ENCODE measurements at places on chromosomes 5 and 9.

DNA sequence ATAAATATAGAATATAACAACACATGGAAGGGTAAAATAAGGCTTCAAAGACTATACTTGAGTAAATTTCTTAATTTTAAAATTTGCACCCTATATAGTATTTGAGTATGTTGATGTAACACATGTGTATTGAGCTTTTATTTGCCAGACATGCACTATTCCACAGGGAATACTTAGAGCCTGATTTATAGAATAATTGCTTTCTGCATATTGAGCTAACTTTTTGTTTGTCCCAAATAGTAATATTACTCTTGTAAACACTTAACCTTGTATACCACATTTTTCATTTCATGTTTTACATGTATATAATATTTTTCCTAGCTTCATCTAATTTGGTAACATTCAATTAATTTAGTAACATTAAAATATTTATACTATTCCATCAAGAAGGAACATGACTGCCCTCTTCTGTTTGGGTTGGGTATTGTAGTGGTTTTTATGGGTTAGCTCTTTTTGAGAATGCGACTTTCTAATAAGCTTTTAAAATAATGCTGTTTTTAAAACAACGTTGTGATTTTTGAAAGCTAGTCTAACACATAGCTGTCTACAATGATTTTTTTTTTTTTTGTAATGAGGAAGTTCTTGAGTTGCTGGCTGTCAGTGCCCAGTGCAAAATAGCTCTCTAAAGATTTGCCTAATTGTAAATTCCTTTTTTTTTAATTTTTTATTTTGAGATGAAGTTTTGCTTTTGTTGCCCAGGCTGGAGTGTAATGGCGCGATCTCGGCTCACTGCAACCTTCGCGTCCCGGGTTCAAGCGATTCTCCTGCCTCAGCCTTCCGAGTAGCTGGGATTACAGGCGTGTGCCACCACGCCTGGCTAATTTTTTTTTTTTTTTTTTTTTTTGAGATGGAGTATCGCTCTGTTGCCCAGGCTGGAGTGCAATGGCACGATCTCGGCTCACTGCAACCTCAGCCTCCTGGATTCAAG lies 4.8 kb downstream of the SUB1 start:
- peaks cover 44% of the 10 kb centered on the region for H3K36me3 ChIP-seq
- H3K27me3 ChIP-seq: no peaks in the 10 kb centered on the region
- DNase-seq: no peak
- H3K4me3 ChIP-seq: no peak overlapping the region

DNA sequence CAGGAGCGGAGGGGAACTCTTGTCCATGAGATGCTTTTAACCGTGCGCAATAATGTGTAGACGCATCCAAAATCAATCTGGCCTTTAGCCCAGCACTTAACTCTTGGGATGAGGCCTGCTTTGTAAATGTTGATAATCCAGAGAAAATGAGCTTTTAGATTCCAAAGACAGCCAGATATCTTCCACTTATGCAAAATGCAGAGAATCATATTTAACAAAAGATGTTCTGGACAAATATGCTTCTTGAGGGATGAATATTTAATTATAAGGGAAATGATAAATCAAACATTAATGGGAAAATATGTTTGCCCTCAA lies 5.6 kb downstream of the S1PR3 start:
- H3K36me3 ChIP-seq: no peaks in the 10 kb centered on the region
- peaks cover 31% of the 10 kb centered on the region for H3K27me3 ChIP-seq
- peaks cover 6% of the 10 kb centered on the region for H3K4me1 ChIP-seq
- DNase-seq: no peak
- no peak overlapping the region for H3K27ac ChIP-seq
- H3K4me3 ChIP-seq: no peak overlapping the region

- H3K4me1 ChIP-seq: peaks cover 38% of the 10 kb centered on the region
- H3K4me3 ChIP-seq: peak overlapping the region; percentile 51
- peak overlapping the region; percentile 82 for H3K27ac ChIP-seq
- H3K27me3 ChIP-seq: peaks cover 33% of the 10 kb centered on the region
- DNase-seq: peak; percentile 59
These were observed 65.3 kb downstream of the RXRA start for GRCh38 chr9:134391319-134392231.

DNA sequence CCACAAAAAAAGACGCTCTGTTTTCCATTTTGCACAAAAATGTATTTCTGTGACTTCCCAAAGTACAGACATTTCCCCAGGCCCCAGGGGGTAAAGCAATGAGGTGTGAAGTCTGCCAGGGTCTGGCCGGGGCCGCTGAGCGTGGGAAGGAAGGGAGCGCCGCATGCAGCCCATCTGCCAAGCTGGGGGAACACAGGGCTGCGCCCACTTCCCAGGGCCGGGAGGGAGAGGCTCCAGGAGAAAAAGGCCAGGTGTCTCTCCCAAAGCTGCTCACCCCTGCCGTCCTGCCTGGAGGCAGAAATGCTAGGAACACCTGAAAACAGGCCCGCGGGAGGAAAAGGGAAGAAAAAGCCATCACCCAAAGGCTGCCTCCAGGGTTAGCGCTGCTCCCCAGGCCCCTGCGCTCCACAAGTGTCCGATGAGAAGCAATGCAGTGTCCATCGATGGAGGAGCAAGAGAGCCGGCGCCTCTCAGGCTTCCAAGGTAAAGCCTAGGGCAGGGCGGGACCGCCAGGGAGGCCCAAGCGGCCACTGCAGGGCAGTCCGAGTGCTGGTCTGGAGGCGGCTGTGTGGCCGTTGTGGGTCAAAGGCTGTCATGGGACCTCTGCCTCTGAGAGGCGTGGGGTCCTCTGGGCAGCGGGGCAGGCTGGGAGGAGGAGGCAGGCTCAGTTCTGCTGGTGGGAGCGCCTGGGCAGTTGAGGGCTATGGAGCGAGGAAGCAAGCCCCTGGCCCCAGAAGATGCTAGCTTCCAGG lies 6.0 kb upstream of the ZDHHC12 start:
- no peaks in the 10 kb centered on the region for H3K36me3 ChIP-seq
- H3K4me3 ChIP-seq: no peak overlapping the region
- DNase-seq: no peak
- H3K27me3 ChIP-seq: no peaks in the 10 kb centered on the region
- peaks cover 18% of the 10 kb centered on the region for H3K4me1 ChIP-seq
- H3K27ac ChIP-seq: no peak overlapping the region

- H3K27ac ChIP-seq: no peak overlapping the region
- H3K4me3 ChIP-seq: no peak overlapping the region
- peaks cover 75% of the 10 kb centered on the region for H3K36me3 ChIP-seq
These were observed 69.9 kb upstream of the OR2K2 start for GRCh38 chr9:111399772-111400563.

DNA sequence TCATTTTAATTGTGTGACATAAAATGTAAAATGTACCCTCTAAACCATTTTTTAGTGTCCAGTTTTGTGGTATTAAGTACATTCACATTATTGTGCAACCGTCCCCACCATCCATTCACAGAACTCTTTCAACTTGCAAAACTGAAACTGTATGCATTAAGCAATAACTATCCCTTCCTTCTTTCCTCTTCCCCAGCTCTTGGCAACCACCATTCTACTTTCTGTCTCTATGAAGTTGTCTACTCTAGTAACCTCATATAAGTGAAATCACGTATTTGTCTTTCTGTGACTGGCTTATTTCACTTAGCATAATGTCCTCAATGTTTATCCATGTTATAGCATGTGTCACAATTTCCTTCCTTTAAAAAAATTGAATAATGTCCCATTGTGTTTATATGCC lies 142.4 kb downstream of the C9orf152 start:
- H3K4me1 ChIP-seq: peaks cover 73% of the 10 kb centered on the region
- H3K36me3 ChIP-seq: peaks cover 34% of the 10 kb centered on the region
- no peak for DNase-seq

GRCh38 chr9:114272739-114273431 lies 50.0 kb upstream of the ORM1 start:
- DNase-seq: no peak
- no peak overlapping the region for H3K4me3 ChIP-seq
- no peaks in the 10 kb centered on the region for H3K36me3 ChIP-seq
- H3K27ac ChIP-seq: no peak overlapping the region
- H3K4me1 ChIP-seq: no peaks in the 10 kb centered on the region

Measured in activated T-helper 1 cell treated with anti-CD3 and anti-CD28 coated beads, Interleukin-12 subunit alpha, Interleukin-12 subunit beta, Interleukin-2, Interleukin-4 antibody, amounts not matched to agents 30 ng/mL and 10 ng/mL and 1 ng/mL, durations not matched to agents 14 hours and 24 hours and 36 hours (primary cell).